ENCODE measurements at places on chromosomes 7 and 10.

GRCh38 chr10:129689671-129690071, 222.6 kb downstream of the MGMT start:
- DNase-seq: no peak

- DNase-seq: no peak
Observed at GRCh38 chr7:112587504-112587903, 106.7 kb downstream of the LSMEM1 start.

GRCh38 chr7:80240265-80241025, 105.8 kb downstream of the GNAI1 start:
- DNase-seq: no peak

DNA sequence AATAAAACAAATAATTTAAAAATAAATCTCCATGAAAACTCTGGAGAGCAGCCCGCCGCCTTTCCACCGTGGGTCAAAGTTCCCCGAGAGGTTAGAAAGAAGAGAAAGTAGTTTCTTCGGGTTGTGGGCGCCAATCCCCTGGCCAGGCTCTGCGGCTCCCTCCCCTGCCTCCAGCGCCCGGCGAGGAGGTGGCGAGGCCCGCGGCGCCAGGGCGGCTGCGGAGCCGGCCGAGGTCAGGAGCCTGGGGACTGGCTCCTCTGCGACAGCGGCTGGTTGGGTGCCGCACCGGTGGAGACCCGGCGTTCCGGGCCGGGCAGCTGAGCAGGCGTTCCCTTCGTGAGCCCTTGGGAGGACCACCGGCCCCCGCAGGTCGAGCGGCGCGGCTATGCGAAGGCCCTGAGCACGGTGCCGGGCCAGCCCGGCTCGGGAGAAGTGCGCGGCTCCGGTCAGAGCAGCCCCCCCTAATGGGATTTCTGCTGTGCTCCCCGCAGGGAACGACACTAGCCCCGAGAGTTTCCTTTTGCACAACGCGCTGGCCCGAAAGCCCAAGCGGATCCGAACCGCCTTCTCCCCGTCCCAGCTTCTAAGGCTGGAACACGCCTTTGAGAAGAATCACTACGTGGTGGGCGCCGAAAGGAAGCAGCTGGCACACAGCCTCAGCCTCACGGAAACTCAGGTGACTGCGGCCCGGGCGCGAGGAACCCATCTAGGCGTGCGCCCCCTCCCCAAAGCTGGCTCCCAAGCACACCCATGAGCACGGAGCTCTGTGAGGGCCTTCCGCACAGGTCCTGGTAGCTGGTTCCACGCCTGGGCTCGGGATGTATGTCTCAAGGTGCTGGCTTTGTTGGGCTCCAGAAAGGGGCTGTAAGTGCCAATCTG, 2.8 kb downstream of the EMX2 start:
- DNase-seq: no peak

GRCh38 chr10:88702848-88703597, 3.0 kb upstream of the LIPK start:
- DNase-seq: peak; percentile 2

- DNase-seq: no peak
Observed at GRCh38 chr7:135827391-135827790, 78.8 kb upstream of the FAM180A start.

DNA sequence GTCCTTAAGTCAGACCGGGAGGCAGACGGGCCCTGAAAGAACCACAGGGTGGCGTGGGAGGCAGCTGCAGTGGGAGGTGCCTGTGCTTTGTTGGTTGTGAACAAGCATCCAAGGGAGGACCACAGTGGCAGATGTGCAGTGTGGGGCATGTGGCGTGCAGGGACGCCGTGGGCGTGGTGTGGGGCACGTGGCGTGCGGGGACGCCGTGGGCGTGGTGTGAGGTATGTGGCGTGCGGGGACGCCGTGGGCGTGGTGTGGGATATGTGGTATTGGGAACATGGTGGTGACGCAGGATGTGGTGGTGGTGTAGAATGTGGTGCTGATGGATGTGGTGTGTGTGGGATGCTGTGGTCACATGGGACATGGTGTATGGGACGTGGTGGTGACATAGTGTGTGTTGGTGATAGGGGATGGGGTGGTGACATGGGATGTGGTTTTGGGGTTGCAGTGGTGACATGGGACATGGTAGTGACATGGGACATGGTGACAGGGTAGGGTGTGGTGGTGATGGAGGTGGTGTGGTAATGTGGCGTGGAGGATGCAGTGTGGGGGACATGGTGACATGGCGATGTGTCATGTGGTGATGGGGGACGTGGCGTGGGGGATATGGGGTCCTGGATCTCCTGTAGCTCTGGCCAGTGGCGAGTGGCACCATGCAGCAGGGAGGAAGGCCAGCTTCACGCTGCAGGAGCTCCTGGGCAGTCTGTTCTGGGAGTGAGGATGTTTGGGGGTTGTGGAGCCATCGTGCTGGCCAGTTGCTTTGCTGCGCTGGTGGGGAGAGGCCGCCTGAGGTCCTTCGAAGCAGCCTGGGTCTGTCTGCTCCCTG, 78.8 kb downstream of the INPP5A start:
- no peak for DNase-seq

DNA sequence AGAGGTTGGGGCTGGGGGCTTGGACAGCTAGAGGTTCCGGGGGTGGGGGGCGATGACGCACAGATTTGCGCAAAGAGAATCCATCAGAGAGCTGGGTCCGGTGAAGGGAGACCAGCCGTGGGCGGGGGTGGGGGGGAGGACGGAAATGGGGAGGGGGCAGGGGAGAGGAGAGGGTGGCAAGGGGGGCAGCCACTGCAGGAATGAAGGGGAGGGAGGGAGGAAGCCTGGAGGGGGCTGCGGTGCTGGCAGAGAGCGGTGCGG, 1.2 kb upstream of the VGF start:
- DNase-seq: no peak

DNA sequence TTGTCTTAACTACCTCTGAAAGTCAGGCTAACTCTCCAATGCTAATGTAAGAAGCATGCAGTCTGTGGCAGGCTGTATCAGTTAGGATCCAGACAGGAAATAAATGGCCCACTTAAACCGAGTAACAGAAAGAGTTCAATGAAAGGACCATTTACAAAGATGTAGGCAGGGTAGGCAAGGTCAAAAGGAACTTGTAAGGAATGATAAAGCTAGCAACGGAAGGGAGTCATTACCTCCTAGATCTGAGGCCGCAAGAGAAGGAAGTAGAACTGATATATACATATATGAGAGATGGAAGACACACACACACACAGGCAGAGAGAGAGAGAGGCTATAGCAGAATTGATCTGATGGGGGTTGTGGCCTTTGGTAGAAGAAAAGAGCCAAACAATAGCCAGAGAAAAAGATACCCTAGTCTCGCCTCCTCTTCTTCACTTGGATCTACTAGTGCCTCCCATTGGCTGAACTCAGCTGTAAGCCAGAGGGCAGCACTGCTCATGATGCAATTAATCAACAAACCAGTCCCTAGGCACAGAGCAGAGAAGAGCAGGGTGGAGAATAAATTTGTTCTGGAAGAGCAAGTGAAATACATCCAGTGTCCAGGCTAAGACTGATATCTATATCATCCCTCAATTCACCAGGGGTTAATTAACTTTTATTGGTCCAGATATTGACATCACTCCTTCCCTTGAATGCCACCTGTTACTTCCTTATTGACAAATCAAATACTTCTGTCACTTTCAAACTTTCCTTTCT, 91.2 kb downstream of the LSMEM1 start:
- DNase-seq: no peak

DNA sequence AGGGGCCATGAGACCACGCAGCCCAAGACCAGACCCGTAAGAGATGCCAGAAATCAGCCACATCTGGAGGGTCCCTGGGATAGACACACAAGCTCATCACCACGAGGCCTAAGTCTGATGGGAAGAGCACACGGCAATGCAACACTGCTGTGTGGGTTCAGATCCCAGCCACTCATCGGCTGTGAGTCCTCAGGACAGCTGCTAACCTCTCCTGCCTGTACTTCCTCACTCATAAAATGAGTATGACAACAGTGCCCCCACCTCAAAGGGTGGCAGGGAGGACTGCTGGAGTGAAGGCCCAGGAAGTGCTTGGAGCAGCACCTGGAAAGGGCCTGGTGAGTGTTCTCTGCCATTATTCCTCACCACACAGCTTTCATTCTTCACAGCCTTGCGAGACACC, 60.9 kb downstream of the MAD1L1 start:
- no peak for DNase-seq

Measured in AG04450 (cell line).